T-helper 22 cell (primary cell): ENCODE measurements at places on chromosomes 7 and 10.

DNA sequence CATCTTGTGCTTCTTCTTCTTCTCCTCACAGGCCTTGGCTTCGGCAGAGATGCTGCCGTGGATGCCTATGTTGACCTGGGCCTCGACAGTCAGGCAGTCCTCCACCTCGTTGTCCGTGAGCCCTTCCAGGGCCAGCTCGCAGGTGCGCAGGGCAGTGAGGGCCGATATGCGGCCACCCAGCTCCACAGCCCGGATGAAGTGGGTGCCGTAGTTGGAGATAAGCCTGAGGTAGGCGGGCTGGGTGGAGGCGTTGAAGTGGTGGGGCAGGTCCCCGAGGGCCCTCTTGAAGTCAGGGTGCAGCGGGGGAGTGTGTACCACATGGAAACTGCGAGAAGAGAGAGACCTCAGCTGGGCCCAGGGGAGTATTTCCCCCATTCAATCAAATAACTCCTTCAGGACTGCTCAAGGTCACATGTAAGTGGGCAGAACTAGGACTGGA is 3.7 kb downstream of the PRF1 start:
- DNase-seq: no peak

- no peak for DNase-seq
Measured at GRCh38 chr7:28811701-28812430, 146.3 kb downstream of the TRIL start.

DNA sequence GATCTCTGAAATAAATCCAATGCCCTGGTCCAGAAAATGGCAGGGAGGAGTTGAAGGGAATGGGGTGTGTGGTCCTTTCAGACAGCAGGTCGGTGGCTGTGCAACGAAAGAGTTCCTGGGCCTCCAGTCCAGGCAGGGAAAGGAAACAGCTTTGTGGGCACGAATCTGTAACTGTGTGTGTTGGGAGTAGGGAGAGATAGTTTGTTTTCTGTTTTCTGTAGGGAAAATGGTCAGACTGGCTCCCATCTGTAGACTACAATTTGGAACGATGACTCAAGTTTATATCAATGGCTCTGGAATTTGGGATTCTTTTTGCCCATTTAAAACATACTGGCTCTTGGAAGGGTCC is 2.6 kb upstream of the HOXA9 start:
- DNase-seq: no peak

GRCh38 chr7:90613088-90613498 is 17.0 kb downstream of the CDK14 start:
- no peak for DNase-seq

- DNase-seq: no peak
Measured at GRCh38 chr7:29161231-29161630, 14.9 kb upstream of the CPVL start.

DNA sequence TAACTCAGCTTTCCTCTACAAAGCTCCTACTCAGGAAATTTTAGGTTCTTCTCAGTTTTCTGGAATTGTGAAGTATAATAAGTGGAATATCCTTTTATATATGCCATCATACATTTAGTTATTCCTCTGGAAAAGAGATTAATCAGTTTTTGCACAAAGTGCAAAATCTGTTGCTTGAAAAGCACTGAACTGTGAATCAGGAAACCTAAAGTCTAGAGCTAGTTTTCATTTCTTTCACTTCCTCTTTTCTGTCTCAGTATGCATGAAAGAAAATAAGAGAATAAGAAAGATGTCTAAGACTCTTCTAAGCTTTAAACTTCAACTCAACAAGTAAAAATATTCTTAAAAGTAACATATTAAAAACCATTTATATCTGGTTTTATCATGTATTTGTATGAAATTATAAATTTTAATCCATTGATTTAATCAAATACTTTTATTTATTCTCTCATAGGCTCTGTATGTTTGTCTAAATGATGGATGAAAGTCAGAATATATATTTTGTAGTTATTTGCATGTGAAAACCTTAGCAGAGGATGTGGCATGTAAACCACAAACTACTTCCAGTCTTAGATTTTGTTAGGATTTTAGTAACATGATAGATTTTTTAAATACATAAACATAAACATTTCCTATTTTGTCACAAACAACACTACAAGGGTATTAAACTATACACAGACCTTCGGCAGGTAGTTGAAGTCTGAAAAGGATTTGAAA is 1073.0 kb downstream of the XPNPEP1 start:
- no peak for DNase-seq

DNA sequence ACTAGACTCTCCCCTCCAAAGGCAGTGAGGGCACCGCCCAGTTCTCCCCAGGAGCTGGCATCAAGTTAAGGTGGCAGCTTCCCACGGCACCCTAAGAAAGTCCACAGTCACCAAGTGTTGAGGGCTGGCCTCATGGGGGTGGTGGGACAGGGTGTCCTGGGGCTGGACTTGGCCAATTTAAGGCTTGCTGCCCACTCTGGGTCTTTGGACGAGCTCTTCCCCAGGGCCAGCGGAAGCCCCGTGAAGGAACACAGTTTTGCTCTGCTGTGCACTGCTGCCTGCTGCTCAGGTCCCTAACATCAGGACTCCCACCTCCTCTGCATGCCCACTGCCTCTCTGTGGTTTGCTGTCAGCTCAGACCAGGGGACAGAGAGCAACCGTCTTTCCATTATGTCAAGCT is 57.3 kb upstream of the TMEM72 start:
- no peak for DNase-seq

- no peak for DNase-seq
Measured at GRCh38 chr10:108412323-108412722, 1247.8 kb upstream of the SORCS1 start.

DNA sequence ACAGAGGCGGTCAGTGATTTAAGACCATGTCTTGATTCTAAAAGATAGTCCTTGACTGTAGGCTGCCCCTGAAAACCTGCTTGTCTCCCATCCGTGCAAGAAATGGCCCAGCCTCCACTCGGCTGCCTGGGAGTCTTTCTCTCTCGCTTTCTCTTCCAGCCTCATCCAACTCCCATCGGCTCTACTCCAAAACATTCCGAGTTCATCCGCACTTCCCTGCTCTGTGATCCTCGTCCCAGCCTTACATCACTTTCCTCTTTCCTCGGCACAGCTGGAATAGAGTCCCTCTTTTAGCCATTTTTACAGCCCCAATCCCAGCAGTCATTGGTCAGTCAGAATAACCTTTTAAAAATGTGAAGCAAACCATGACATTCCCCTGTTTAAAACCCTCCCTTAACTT is 135.1 kb downstream of the TAX1BP1 start:
- no peak for DNase-seq
